NCI-H2107 (cell line): ENCODE measurements at places on chromosomes 16 and 17.

GRCh38 chr17:55341432-55341831, 76.7 kb downstream of the HLF start:
- DNase-seq: no peak

DNA sequence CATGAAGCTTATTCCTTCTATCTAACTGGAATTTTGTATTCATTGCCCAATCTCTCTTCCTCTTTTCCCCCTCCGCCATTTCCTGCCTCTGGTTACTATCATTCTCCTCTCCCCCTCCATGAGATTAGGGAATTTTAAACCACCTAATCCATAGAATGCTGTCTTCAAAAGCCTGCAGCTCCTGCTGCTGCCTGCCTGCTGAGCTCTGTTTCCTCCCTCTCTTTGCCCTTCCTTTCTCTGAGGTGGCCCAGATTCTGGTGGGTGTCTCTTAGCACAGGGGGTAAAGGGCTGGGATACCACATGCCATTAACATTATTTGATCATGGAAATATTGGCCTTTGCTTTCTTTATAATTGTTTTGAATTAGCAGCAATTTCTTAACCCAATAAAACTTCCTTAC, 241.6 kb downstream of the CNTNAP4 start:
- DNase-seq: no peak

GRCh38 chr17:63405741-63406261, 40.3 kb downstream of the CYB561 start:
- DNase-seq: peak; percentile 10

DNA sequence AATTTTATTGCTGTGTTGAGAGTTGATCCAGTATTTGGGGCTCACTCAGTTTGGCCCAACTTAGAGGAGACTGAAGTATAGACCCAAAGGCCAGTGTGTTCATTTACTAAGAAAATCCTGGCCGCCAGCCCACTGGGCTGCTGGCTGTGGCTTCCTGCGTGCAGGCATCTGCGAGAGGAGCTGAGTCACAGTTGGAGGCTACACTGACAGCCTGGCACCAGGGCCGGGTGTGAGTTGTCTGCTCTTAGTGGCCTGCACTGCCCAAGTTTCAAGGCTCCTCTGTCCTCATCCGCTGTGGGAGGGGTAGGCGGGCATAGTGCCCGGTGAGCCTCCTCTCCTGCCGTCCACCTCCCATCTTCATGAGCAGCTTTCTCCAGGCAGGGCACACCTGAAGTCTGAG, 54.2 kb downstream of the PLD6 start:
- no peak for DNase-seq

GRCh38 chr16:630815-631405, at the start of gene WFIKKN1:
Gene WFIKKN1, plus strand, starts transcription at chr16:630985. Its CDS starts 269 bp downstream, at chr16:631254.
- no peak for DNase-seq

DNA sequence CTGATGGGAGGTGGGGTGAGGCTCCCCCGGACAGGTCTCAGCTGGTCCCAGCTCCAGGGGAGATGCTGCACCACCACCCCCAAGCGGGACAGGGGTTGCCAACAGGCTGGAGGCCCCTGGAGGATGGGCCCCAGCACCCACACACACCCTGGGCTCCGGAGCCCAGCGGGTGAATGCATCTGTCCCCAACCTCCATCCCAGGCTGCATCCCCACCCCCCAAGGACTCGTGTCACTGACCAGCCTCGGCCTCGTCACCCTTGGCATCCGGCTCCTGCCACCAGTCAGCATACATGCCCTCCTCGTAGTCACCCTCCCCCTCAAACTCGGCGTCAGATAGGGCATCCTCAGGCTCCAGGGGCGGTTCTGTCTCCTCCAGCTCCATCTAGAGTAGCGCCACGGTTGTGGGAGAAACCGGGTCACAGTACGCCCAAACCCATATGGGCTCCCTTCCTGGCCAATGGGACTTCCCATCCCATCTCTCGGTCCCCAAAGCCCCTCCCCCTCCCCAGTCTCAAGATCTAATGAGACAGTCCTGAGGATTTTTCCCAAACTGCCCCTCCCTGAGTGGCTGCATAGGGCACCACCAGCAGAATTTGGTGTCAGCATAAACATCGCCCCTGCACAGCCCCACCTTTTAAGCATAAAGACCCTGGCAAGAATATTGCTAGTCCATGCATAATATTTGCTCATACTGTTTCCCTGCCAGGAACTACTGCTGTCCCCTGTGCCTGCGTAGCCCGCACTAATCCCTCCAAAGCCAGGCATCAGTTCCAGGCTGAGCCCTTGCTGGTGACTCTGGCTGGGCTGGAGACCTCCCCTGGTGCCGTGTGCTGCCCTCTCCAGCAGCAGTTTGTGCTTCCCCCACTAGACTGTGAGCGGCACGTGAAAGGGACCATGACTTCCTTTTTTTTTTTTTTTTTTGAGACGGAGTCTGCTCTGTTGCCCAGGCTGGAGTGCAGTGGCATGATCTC, 8.4 kb downstream of the P3H4 start:
- no peak for DNase-seq

DNA sequence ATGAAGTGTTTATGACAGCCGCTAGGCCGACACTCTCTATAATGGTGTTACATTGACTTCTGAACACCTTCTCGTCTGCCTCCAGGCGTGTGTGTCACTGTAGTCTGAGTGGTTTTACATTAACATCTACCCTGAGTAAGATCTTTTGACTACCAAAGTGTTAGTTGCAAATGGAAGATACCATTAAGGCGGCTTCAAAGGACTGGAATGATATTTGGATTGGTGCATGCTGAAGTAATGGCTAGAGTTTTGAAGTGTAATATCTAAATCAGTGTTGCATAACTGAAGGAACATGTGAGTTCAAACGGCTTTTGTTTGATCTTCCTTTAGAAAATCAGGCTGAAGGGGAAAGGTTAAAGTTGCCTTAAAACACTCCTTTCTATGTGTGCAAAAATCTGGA, 52.2 kb downstream of the BCAS3 start:
- DNase-seq: no peak

- no peak for DNase-seq
Observed at GRCh38 chr16:974611-975261, 4.0 kb upstream of the LMF1 start.

GRCh38 chr17:7889166-7889955, 772 bp downstream of the CHD3 start:
- peak; percentile 51 for DNase-seq

- no peak for DNase-seq
Observed at GRCh38 chr16:30030841-30031413, at the start of gene TLCD3B. Gene TLCD3B, minus strand, starts transcription at chr16:30031271. Its CDS starts 744 bp downstream, at chr16:30030527.

DNA sequence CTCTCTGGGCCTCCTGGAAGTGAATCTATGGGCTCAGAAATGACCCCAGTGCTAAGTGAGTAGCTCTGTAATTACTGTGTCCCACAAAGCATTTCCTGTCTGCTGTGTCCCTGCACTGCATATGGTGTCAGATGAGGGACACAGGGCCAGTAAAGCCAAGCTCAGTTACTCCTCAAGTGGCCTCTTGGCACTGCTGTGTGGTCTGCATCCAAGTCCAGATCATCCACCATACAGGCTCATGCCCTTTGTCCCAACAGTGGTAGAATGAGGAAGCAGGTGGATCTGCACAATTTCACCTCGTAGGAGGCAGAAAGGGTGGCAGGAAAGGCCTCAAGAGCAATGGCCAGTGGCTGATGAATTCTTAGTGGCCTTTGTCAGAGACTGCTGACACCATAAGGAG, 146.8 kb downstream of the SOX9 start:
- no peak for DNase-seq

DNA sequence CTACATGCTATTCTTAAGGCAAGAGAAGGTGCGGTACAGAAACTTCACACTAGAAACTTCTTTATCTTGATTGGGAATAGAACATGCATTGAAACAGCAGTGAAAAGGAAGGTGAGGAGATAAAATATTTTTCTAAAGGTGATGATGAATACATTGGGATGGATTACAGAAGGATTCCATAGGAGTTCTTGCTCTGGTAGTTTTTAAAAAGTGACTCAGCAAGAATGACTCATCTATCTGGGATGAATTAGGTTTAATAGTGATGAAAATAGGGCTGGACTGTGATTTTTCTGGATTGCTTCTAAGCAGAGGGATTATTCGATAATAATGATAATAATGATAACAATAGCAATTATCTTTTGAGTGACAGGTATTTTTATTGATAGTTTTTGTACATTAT, 65.6 kb upstream of the HS3ST4 start:
- no peak for DNase-seq

- DNase-seq: peak; percentile 87
Observed at GRCh38 chr17:72407336-72407909, 286.6 kb downstream of the SOX9 start.

- no peak for DNase-seq
Observed at GRCh38 chr17:15240644-15241043, 24.5 kb downstream of the PMP22 start.

- DNase-seq: peak; percentile 43
Observed at GRCh38 chr16:21301168-21301894, 23.2 kb upstream of the CRYM start.
